ENCODE measurements at places on chromosomes 5 and 9.

DNA sequence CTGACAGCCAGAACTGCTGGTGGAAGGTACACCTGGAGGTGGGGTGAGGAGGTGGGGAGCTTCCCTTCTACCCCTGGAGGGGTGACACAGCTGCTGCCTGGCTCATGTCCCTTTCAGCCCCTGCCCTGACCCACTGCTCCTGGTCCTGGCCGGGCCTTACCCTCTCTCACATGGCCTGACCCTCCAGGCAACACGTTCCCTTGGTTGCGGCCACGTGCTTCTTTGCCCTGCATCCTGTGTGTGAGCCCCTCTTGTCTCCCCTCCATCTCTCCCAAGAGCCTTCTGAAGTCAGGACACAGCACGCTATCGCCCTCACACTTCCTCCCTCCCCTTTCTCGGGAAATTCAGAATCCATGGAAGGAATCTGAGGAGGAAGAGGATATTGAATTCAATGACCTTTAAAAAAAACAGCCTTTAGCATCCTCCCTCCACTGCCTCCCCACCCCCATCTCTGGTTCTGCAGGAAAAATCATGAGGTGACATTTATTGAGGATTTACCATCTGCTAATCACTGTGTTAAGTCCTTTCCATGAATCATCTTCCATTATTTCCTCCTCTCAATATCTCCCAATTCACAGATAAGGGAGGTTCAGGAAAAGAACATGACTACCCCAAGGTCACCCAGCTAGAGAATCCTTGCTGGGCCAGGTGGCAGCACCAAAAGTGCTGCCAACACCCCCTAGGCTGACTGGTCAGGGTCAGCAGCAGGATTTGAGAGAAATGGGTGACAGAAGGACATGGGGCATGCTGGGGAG is 8.3 kb downstream of the AQP3 start:
- DNase-seq, result no peak

GRCh38 chr5:15500325-15501001 is 483 bp downstream of the FBXL7 start:
- DNase-seq, result no peak

- no peak for DNase-seq
Measured at GRCh38 chr5:33306758-33307157, 134.0 kb upstream of the TARS1 start.

- DNase-seq, result no peak
Measured at GRCh38 chr5:137348759-137349158, 150.4 kb downstream of the SPOCK1 start.

- DNase-seq, result no peak
Measured at GRCh38 chr5:69415584-69415958, 655 bp downstream of the MARVELD2 start.

DNA sequence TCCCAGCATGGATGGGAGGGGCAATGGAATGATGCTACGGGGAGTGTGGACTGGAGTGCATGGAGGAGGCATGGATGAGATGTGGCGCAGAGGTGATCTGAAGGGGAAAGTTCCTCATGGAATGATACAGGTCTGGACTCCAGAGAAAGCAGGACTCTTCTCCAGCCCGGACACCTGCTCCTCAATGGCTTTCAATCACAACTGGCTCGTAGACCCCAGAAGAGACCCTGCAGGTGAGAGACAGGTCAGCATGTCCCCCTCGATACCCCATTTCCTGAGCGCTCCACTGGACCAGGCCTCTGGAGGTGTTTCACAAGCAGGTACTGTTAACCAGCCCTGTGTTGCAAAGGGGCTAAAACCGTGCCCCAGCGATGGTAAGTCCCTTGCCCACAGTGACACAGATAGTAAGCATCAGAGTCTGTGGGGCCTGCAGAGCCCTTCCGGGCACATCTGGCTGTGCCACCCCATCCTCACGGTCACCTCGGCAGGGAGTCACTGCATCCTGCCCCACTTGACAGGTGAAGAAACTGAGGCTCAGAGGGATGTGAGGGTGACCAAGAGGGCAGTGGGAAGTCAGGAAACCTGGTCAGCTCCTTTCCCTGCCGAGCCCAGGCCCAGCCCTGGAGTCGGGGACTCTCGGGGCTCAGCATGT is 5.5 kb upstream of the DPM2 start:
- no peak for DNase-seq

DNA sequence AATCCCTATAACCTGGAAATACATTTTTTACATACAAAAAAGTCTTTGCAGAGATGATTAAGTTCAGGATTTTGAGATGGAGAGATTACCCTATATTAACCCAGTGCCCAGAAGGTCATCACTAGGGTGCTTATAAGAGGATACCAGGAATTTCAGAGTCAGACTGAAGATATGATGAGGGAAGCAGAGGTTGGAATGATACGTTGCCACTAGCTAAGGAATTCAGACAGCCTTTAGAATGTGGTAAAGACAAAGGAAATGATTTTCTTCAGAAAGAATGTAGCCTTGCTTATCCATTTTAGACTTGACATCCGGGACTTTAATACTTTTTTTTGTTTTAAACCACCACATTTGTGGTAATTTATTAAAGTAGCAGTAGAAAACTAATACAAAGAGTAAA is 2176.8 kb upstream of the C9orf72 start:
- DNase-seq, result no peak

- DNase-seq, result no peak
Measured at GRCh38 chr5:54211912-54212311, 98.5 kb downstream of the ARL15 start.

- peak; percentile 36 for DNase-seq
Measured at GRCh38 chr5:148740966-148741742, 85.3 kb upstream of the ADRB2 start.

DNA sequence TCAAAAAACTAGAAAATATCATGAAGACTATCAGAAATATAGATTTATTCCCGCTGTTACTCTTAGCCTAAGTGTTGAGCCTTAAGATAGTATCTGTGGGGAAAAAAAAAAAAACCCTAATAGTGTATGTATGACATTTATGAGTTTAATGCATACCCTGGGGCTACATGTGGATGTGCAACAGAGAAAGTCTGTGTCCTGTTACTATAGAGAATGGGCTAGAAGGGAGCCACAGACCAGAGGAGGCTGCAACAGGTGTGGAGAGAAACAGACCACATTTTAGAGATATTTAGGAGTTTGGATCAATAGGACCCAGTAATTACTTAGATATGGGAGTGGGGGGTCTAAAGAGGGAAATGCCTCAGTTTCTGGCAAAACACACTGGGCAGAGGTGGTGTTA is 15.4 kb downstream of the RNF130 start:
- DNase-seq, result no peak

DNA sequence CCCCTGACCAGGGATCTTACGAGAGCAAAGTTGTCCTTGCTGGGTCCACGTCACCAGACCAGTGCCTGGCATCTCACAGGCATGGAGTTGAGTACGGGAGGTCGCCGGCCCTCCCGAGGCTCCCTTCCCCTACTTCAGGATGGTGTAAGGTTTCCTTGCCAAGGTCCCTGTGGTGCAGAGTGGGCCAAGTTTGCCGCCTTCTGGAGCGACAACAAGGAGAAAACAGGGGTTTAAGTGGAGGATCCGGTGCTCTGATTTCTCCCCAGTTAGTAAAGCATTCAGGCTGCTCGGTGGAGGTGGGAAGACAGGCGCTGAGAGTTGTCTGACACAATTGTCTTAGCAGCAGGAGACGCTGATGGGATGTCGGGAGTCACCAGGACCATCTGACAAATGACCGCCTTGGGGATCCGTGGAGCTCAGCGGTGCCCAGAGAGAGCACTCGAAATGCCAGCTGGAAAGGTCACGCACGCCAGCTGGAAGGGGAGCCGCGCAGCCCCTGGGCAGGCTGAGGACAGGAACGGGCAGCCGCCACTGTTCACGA is 37.3 kb downstream of the ADAMTS2 start:
- DNase-seq, result no peak

DNA sequence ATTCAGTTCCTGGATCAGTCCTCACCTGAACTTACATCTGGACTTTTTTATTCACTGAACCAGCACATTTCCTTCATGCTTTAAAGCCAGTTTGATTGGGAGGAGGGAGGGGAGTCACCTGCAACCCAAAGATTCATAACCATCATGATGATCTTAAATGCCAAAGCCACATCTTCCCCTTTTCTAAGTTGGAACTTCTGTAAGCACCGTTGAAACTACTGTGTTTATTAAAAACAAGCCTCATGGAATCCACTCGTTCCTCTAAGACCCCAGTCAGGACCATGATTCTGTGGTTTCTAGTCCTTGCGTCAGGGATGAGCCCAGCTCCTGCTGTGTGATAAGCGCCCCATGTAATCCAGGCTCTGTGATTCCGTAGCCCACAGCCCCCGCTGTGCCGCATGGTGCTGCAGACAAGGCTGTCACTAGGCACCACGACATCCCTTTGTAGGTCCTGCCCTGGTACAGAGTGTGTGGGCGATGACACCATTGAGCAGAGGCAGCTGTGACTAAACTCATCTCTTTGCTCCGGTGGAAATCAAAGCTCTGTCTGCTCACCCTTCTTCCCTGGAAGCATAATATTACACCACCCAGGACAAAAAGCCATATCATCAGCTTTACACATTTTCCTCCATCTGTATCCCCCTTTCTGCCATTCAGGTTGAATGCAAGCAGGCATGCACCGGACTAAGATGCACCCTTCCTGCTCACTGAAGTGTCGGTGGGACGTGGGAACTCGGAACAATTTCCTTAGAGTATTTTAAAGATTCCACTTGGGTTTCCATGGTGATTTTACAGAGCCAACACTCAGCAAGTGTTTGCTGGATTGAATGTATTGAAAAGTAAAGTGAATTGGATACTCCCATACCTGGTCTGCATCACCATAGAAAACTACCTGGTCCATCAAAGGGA is 132.0 kb upstream of the FSTL4 start:
- DNase-seq, result no peak

DNA sequence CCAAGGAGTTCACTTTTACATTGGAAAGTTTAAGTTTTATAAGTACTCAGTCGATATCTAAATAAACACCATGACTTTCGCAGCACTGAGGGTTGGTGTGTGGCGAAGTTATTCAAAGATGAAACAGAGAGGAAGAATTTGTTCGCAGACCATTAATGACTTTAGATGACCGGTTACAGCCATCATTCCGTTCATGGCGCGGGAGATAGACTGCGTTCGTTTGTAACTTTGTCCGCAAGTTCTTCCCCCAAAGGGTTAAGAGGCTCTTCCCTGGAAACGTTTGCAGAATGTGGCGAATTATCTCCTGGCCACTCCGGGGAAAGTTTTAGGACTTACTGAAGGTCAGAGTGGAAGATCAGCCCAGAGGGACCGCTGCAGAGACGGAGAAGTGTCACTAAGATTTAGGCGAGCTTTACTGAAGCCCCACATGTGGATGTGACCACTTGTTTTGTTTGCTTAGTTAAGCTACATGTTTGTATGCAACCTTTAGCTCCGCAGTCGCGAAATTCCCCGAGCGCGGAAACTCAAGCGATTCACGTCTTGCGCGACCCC is 2.2 kb upstream of the FOXD1 start:
- DNase-seq, result no peak

GRCh38 chr9:571066-571465 is 270.4 kb upstream of the DMRT1 start:
- DNase-seq, result no peak

DNA sequence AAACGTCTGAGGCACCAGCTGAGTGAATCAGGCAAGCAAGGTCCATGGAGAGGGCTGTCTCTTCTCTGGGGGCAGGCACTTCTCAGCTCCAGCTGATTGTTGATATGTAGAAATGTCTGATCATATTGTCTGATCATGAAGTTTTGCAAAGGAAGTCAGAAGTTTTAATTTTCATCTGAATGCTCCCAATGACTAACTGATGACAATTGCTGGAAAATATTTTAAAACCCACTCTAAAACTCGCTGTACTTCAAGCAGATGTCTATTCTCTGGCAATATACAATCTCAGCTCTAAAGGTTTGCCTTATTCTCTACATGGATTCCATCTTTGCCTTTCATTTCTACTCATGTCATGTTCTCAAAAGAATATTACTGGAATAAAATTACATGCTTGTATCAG is 12.7 kb downstream of the PLK2 start:
- DNase-seq, result no peak

GRCh38 chr5:174376056-174376455 is 330.6 kb downstream of the NSG2 start:
- DNase-seq, result no peak

DNA sequence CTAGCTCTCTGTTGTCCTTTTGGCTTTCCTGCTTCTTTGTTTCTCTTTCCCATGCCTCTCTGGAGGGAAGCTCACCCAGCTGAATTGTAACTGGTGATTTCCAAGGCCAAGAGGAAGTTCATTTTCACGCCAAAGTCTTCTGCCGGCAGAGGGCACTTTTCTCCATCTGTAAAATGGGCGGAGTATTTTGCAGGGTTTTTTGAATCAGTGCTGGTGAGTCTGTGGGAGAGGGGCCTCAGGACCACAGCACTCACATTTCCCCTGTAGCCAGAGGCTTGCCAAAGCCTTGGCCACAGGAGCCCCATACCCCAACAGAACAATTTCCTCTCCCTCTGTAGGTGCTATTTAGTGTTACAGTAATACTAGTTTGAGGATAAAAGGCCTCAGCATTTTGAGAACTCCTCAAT is 42.3 kb upstream of the MATR3 start:
- peak; percentile 68 for DNase-seq

GRCh38 chr5:14121552-14121951 is 21.6 kb upstream of the TRIO start:
- DNase-seq, result no peak

DNA sequence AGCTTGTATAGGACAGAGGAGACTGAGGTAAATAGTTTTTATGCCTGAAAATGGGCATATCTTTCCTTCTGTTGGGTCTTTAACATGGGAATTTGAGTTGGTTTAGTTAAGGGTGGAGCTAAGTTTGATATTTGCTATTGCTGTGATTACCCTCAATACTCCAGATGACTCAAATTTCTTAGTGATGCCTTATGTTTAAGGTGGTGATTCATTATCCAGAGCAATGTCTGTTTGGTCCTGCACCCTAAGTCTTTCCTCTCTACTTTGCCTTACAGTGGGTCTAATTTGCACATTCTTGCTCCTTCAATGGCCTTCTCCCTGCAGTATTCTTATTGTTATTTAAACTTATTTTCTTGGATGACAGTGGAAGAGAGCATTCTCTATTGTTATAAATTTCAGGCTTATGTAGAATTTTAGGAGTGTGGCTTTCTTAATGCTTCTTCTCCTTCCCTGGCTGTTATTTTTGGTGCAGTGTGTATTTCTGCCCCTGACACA is 312.9 kb upstream of the RPS23 start:
- DNase-seq, result no peak

DNA sequence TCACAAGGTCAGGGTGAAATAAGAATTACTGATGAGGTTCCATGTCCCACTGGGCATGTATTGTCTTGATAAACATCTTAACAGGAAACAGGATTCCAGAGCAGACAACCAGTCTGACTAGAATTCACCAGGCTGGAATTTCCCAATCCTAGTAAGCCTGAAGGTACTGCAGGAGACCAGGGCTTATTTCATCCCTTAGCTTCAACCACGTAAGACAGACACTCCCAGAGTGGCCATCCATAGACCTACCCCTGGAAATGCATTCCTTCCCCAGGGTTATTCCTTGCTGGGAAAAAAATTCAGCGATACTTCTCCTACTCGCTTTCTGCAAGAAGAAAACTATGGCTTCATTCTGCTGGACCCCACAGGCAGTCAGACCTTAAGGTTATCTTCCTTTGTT is 785.4 kb downstream of the NR2F1-AS1 start:
- DNase-seq, result no peak

Measured in germinal center (tissue), 1 donor.